M059J (cell line): ENCODE measurements at places on chromosomes 5 and 9. TPM values are rescaled to one million over a fixed set of nuclear protein-coding genes. Genes with fewer than 3 reads are reported as not detected.

GRAMD2B gene
- 26.7 and 27.9 TPM in 2 replicates for total RNA-seq

NAIF1 gene
- 10.5 and 13.7 TPM in 2 replicates for total RNA-seq

FOXI1 gene
- total RNA-seq: not detected in 2 replicates

FAM163B gene
- total RNA-seq: not detected in 2 replicates

DMRTA1 gene
- 2.4 and 3.1 TPM in 2 replicates for total RNA-seq

DNA sequence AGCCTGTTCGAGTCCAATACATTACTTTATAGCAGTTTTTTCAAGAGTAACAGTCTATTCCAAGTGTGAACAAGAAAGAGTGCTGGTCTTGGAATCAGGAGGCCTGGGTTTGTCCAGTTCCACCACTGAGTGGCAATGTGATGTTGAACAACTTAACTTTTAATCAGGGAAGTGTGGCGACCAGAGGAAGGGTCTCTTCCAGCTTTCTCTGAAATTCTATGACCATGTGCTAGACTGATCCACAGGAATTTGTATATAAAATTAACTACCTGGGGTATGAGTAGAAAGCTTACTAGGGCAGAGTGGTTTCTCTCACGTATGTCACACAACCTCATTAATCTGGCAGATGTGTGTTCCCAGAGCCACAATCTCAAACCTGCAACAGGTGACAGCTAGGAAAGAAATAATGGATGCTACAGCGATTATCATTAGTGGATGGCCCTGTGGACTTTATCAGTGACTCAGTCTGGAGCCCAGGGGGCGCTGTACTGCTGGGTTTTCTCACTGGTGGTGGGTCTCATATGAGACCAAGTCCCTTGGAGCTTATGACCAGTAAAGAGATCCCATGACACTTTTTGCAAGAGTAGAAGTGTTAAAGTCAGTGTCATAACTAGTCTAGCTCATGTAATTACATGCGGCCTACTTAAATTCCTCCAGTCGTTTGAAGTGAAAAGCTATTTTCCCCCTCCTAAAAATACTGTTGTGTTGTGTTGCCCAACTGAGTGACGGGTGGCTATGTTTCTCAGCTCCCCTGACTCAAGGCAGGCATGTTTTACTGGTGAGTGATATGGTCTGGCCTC lies 116.5 kb downstream of the GDNF start:
- DNase-seq: peak; percentile 44

- peak; percentile 59 for DNase-seq
These were observed 354.1 kb upstream of the RFX3 start for GRCh38 chr9:3879726-3880505.

GRCh38 chr5:91151947-91152346 lies 231.2 kb downstream of the ARRDC3 start:
- DNase-seq: peak; percentile 86

DNA sequence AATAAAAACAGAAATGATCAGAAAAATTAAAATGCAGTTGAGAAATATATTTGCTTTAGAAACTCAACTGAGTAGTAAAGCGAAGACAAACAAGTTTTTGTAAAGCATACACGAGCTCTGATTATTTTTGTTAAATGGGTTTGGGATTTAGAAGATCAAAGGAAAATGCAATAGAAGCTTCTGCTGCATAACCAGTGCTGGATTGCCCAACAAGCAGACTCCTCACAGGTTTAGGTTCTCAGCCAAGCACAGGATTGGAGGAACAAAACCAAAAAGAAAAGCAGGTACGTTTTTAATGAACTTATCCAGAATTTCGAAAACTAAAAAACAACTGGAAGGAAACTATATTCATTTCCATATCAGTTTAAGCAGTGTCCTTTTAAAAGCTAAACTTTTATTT lies 423.8 kb downstream of the TMEM161B start:
- no peak for DNase-seq

GRCh38 chr9:91727316-91727861 lies 222.6 kb downstream of the ROR2 start:
- DNase-seq: peak; percentile 52

DNA sequence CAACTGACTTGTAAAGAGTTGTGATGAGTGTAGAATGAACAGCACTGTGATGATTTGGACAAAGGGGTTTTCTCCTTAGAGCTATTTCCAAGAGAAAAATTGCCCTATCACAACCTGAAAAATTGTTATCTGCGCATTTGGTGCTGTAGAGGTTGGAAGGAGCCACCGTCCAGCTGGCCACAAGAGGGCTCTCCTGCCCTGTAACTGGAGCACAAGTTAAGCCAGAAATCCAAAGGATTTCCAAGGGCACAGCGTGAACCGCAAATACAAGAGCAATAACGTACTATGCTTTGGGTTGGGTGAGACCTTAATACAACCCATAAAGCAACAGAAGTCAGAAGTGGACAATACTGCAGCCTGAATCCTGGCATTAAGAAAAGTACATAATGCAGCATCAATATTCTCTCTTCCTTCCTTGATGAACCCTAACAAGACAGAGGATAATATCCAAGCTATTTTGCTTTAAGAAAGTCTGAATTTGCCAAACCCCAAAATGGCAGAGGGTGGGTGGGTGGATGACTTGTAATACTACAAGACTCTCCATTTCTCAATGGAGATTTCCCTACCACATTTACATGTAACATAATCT lies 56.8 kb upstream of the SMIM32 start:
- peak; percentile 64 for DNase-seq

DNA sequence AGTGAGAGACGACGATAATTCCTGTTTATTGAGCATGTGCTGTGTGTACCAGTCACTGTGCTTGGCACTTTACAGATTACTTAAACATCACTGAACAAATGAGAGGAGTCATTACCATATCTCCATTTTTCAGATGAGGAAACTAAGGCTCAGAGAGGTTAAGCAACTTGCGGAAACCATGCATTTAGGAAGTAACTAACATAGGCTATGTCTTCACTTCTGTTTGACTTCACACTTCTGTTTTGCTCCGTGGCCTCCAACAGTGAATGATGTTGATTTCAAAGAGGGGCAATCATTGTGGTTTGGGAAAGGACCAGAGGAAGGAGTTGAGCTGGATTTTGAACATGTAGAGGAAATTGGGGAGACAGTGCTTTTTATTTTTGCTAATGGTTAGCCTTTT lies 16.7 kb downstream of the GCNT1 start:
- DNase-seq: no peak

DNA sequence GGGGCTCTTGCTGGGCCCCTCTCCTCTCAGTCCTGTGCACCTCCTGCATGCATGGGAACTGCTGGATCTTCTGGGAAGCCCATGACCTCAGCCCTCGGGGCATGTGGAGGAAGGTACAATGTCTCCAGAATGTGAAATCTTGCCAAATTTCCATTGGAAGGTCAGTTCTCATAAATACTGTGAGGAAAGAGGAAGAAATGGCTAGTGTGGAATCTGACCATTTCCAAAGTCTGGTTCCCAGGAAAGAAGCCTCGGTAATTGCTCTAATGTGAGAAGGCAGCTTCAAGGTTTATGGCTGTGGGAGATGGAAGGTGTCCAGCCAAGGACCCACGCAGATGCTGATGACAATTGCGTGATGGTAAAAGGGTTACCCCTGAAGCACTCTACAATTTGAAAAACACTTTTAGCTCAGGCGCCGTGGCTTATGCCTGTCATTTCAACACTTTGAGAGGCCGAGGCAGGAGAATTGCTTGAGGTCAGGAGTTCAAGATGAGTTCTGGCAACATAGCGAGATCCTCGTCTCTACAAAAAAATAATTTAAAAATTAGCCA lies 8.1 kb upstream of the IL17B start:
- peak; percentile 78 for DNase-seq

- DNase-seq: no peak
These were observed 123.3 kb downstream of the GNAQ start for GRCh38 chr9:77908293-77908692.

GRCh38 chr5:149223081-149223848 lies 48.4 kb upstream of the AFAP1L1 start:
- DNase-seq: no peak

- DNase-seq: no peak
These were observed 380.5 kb downstream of the RASEF start for GRCh38 chr9:82682431-82682830.
